ENCODE measurements at places on chromosomes 4 and X. TPM values are rescaled to one million over a fixed set of nuclear protein-coding genes. Genes with fewer than 3 reads are reported as not detected.

- no peak for DNase-seq
Observed at GRCh38 chr4:20386001-20386740, 134.5 kb downstream of the SLIT2 start.

The PLP2 gene
- 58.6 TPM for polyA plus RNA-seq

- DNase-seq = no peak
Observed at GRCh38 chr4:151991884-151992167, 231.0 kb upstream of the GATB start.

DNA sequence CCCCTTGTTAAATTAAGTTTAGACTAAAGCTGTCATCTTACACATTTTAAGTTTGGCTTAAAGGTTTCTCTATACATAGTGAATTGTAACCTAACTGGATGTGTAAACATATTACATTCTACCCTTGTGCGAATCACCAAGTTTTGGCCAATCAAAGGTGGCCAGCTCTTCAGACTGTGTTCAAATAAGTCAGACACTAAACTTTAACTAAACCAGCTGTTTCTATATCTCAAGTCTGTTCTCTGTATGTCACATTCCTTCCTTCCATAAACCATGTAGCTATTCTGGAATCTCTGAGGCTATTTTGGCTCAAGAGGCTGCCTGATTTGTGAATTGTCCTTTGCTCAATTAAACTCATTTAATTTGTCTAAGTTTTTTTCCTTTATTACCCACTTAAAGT is 6.7 kb downstream of the SULT1B1 start:
- peak; percentile 67 for DNase-seq

- DNase-seq = no peak
Observed at GRCh38 chr4:963276-964225, 9.8 kb downstream of the DGKQ start.

GRCh38 chr4:139950568-139950967 is 203.4 kb downstream of the MAML3 start:
- DNase-seq = no peak

GRCh38 chrX:134706138-134706537 is 47.9 kb upstream of the PLAC1 start:
- no peak for DNase-seq

The SSX4B gene
- not detected for polyA plus RNA-seq

The CNGA1 gene
- 3.7 TPM for polyA plus RNA-seq

DNA sequence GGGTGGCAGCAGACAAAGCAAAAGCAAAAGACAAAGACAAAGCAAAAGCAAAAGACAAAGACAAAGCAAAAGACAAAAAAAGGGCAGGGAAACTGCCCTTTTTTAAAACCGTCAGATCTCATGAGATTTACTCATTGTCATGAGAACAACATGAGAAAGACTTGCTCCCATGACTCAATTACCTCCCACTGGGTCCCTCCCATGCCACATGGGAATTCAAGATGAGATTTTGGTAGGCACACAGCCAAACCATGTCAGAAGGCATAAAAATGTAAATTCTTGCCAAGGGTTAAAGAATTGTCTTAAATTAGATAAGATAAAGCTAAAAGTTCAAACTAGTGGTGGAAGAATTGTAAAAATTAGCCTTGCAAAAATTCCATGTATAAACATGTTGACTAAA is 419.7 kb downstream of the TRAM1L1 start:
- no peak for DNase-seq

DNA sequence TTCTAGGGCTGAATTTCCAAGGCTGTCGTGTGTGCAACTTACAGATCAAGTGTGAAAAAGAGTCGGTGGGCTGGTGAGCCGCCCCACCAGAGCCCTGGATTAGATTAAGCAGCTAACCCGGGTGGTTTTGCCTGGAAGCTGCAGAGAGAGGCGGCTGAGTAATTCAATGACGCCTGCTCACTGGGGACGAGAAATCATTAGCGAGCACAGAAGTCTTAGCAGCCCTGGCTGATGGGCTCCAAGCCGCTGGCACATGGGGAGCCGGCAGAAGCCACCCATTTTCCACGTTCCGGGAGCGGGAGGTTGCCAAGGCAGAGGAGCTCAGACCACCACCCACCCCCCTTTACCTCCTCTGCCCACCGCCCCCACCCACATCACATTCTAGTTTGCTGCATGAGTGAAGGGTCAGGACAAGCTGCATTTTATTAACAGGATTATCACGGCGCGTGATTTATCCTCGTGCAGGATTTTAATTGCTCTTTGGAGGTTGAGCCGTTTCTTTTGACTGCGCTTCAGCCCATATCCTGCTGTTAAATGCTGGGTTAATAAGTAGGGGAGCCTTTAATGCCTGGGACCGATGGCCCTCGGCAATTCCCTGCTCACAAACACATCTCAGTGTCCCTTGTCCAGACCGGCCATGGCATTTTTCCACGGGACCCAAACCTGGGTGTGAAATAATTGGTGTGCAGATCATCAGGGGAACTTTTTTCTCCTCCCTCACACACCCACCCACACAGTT is 19.1 kb downstream of the BCOR start:
- peak; percentile 62 for DNase-seq

- no peak for DNase-seq
Observed at GRCh38 chrX:39840133-39840532, 257.6 kb downstream of the BCOR start.

GRCh38 chrX:133346026-133346425 is 69.3 kb downstream of the GPC4 start:
- no peak for DNase-seq

- DNase-seq = no peak
Observed at GRCh38 chrX:44054863-44055601, 81.8 kb upstream of the NDP start.

- no peak for DNase-seq
Observed at GRCh38 chrX:34734383-34734782, 77.3 kb upstream of the TMEM47 start.

- no peak for DNase-seq
Observed at GRCh38 chr4:87103086-87103485, 117.3 kb downstream of the KLHL8 start.

- no peak for DNase-seq
Observed at GRCh38 chr4:150141756-150142155, 63.5 kb downstream of the DCLK2 start.

DNA sequence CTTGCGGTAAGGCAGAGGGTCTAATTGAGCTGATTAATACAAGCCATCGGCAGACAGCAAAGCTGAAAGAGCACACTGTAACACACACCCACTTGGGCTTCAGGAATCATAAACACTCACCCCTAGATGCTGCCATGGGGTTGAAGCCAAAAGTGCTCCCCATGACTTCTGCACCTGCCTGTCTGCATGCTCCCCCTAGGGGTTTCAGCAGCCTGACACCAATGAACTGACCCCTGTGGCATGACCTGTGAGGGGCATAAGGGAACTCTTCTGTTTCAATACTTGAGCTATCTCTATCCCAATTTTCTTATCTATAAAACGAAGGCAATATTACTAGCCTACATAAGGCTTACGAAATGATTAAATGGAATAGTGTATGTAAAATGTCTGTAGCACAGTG is 23.0 kb upstream of the IL13RA2 start:
- DNase-seq = no peak

The FRG2 gene
- polyA plus RNA-seq = not detected

GRCh38 chr4:177008836-177009501 is 216.2 kb upstream of the VEGFC start:
- no peak for DNase-seq

GRCh38 chr4:155442267-155443105 is 65.7 kb upstream of the MAP9 start:
- peak; percentile 88 for DNase-seq

The C1QTNF7 gene
- polyA plus RNA-seq = 5.3 TPM

GRCh38 chr4:6620296-6620695 is 20.2 kb upstream of the MRFAP1 start:
- no peak for DNase-seq

The FSTL5 gene
- 0.09 TPM for polyA plus RNA-seq

The CYLC1 gene
- not detected for polyA plus RNA-seq

DNA sequence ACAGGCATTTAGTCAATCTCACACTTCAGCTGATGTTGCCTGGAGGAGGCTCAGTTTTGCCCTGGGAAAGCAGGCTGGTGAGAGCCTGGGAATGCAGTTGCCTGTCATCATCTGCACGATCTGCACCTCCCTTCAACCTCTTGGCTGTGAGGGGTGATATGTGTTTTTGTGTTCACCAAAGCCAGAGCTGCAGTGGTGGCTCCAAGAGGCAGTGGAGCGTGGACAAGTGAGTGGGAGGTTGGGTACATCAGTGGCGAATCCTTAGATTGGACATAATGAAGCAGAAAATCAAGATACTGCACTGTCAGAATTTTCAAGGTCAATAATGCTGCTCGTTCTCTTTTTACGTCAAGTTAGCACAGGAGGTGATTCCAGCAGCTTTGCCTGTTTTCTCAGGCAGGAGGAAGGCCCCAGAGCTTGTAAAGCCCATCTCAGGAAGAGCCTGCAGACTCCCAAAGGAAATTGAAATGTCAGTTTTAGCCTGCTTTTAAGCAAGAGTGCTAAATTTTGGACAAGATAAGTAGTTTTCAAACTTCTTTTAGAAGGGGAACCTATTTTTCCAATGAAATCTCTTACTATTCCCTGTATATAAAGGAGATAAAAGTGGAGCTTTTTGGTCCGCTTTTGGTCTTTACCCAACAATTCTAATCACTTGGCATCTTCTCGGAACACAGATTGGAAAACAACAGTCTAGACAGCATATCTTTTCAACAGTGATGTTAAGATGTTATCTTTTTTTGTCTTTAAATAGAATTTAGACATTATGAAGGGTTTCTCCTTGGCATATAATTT is 92.8 kb downstream of the FRAS1 start:
- DNase-seq = peak; percentile 90

DNA sequence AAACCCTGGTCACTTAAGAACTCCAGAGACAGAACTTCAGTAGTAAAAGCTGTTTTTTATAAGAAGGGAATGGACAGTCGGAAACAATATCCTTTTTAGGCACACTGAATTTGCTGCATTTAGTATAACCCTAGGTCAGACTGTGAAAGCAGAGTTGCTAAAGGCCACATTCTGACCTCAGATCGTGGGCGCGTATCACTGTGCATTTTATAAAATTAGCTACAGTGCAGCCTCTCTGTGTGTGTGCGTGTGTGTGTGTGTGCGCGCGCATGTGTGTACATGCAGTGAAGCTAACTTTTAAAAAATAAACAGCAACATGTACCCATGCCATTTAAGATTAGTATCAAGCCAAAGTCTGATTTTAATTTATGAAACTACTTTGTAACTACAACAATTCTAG is 8.0 kb downstream of the ZNF827 start:
- DNase-seq = no peak
